ENCODE measurements at places on chromosomes 3 and 15.
A peak's percentile ranks its signal among the peaks of the same experiment; 100 is the strongest.

DNA sequence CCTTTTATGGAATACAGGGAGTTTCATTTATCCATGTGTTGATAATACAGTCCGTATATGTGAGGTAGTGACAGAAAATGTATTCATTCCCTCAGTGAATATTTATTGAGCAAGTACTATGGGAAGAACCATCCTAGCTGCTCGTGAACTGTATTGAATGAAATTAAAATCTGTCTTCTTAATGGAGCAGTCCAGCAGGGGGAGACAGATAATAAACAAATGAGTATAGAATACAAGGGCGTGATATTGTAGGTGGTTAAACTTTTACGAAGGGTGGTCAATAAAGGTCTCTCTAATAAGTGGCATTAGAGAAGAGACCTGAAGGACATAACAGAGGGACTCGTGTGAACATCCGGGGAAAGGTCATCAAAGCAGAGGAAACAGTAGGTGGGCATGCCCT lies 62.7 kb upstream of the OSTN start:
- DNase-seq, result no peak

DNA sequence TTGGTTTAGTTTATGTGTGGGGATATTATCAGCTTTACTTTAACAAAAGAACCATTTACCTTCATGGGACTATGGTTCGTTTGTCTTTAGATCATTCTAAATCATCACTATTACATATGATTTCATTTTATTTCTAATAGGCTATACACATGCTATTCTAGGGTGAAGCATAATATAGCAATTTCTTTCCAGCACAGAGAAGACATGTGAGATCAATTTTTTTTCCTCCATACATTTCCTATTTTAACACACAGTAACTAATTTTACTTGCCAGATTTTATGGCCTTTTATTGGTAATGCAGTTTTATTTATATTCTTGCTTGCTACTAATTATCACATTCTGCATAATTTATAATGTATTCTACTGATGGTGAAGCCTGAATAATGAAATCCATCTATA lies 287.1 kb downstream of the ROBO1 start:
- no peak for DNase-seq

DNA sequence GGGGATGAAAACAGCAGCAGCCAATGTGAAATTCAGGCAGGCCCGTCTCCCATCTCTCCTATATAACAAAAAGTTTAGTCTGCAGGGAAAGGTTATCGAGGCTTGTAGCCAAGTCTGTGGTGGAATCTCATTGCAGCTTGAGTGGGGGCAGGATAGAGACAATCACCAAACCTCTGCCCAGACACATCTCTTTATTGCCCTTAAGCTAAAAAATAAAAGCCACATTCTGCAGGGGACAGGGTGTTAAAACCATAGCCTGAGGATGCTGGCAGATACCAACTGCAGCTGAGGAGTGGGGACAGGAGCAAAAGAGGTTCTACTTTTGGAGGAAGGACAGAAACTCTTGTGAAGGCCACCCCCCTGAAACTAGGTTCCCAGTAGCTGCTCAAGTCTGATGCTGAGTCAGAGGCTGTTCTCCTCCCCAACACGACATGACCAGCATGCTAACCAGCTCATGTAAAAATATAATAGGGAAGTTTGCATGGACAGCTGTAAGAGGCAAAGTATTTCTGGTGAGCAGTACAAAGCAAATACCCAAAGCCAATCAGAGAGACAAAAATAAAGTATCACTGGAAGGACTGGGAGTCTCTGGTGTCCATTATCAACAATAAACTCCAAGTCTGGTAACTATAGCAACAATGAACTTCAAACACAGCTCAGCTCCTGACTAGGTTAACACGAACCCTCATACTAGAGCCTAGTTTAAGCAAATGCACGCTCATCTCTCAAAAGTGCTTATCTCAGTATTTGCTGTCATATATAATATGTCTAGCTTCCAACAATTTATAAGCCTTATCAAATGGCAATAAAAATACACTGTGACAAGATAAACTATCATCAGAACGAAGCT lies 362.2 kb upstream of the SLCO3A1 start:
- no peak for DNase-seq

- no peak for DNase-seq
Measured at GRCh38 chr15:94367726-94368535, 136.6 kb downstream of the MCTP2 start.

- DNase-seq, result no peak
Measured at GRCh38 chr15:25066708-25067107, 111.9 kb downstream of the SNRPN start.

DNA sequence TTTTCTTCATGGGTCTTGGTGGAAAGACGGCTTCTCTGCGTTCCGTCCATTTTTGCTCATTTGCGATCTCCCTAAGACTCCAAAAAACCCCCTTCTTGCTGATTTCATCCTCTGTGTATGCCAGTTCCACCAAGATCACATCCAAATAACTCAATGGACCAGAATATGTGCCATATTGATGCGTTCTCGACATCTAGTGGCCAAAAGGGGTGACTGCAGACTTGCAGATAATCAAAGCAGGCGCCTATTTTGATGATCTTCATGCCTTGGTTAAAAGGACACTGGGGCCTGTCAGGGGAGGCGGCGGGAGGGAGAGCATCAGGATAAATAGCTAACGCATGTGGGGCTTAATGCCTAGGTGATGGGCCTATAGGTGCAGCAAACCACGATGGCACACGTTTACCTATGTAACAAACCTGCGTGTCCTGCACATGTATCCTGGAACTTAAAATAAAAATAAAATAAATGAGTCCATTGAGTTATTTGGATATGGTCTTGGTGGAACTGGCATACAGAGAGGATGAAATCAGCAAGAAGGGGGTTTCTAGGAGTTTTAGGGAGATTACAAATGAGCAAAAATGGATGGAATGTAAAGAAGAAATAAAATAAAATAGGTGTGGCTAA lies 104.2 kb upstream of the RAD18 start:
- DNase-seq, result peak; percentile 79

DNA sequence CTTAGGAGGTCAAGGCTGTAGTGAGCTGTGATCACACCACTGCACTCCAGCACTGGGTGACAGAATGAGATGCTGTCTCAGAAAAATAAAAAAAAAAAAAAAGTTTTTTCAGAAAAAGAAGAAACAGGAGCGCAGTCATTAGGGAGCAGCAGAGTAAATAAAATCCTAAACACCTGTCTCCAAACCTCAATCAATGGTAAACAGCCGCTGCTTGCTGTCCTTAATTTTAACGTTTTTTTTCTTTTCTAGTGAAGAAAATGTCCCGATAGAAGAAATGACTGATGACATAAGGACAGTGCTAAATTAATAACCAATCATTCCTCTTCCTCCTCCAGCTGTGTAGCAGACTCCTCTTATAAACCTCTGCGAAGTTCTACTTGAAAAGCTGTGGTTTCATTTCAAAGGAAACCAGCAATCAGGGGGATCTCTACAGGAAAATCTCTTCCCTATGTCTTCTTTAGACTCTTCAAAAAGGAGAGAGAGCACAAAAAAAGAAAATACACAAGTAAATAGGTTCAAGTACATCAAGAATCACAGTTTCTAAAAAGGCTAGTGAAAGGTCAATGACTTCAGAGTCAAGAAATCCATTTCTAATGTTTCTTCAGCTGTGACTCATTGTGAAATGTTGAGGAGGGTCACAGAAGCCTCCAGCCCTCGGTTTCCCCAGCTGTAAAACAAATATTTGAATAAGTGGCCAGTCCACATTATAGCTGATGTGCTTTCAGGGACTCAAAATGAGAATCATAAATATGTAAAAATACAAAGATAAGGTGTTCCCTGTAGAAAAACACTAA lies 127.6 kb downstream of the TMCO5A start:
- DNase-seq, result no peak

- no peak for DNase-seq
Measured at GRCh38 chr3:122078235-122078935, 23.2 kb downstream of the CD86 start.

- DNase-seq, result no peak
Measured at GRCh38 chr3:17580901-17581300, 161.5 kb downstream of the TBC1D5 start.

GRCh38 chr3:168648321-168648720 lies 552.6 kb upstream of the GOLIM4 start:
- no peak for DNase-seq

GRCh38 chr15:80662757-80663553 lies 32.2 kb upstream of the ABHD17C start:
- DNase-seq, result no peak

All from neural progenitor cell (in vitro differentiated cells).